ENCODE measurements at places on chromosomes 3 and 15.

DNA sequence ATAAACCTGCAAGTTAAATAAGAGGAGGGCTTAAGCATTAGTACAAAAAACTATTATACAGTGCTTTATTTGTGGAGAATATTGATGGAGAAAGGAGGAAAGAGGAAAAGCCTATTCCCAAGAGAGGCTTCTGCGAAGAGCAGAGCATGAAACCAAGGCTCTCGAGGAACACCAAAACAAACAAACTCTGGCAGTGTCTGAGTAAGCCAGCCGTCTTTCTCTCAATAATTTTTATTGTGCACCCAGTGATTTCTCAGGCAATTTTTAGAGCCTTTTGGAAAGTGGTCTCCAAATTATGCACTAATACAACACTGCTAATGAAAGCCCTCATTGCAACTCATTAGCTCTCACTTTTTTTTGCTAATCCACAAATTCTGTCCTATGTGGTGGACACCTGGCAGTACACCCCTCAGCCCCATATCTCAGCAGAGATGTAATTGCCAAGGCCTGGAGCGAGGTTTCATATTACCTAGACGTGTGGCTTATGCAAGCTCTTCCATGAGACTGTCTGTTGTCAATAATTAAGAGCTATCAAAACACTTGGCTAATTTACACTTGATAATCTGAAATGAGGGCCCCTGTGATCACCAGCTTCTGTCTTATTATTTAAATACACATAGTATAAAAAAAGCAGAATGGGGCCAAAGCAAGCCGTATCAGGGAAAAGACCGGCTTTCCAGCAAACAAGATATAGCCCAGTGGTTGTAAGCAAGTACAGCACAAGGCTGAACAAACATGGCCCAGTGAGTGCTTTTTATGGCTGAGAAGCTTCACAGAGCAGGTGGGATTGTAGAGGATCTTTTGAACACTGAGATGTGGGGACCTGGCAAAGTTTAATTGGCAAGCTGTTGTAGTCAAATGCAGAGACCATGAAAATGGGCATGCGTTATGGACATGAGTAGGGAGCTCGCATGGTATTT, 216.9 kb downstream of the ROBO2 start:
- no peak for DNase-seq

GRCh38 chr3:59873576-59874230, 823.9 kb upstream of the CFAP20DC start:
- no peak for DNase-seq

- DNase-seq, result no peak
Measured at GRCh38 chr3:193508108-193508507, 46.6 kb downstream of the ATP13A4 start.

DNA sequence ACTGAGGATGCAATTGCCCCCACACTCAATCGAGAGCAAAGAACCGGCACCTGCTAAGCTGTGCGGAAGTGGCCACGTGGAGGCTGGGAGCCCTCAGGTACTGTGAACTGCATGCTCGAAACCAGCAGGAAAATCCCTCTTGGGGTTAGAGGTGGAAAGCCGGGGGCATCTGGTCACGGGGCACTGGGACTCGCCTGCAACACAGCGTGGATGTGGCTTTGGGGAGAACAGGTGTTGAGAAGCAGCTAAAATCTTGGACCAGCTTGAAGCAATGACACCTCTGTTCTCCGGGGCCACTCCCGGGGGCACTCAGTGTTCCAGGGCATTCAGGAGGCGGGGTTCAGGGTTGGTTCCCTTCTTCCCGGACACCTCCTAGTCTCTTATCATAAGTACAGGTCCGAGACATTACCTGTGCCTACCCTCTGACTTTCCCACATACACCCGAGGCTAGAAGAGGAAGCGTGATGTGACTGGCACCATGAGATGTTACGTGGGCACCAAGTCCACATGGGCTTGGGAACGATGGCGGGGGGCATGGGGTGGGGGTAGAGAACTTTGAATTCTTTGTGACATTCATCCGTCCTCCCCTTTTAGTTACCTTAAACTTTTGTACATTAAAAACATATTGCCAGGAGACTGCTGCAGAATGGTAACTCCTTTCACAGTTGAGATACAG, 172.0 kb downstream of the ADAMTS17 start:
- DNase-seq, result no peak

GRCh38 chr3:196159952-196160804, 51.0 kb downstream of the ZDHHC19 start:
- no peak for DNase-seq

DNA sequence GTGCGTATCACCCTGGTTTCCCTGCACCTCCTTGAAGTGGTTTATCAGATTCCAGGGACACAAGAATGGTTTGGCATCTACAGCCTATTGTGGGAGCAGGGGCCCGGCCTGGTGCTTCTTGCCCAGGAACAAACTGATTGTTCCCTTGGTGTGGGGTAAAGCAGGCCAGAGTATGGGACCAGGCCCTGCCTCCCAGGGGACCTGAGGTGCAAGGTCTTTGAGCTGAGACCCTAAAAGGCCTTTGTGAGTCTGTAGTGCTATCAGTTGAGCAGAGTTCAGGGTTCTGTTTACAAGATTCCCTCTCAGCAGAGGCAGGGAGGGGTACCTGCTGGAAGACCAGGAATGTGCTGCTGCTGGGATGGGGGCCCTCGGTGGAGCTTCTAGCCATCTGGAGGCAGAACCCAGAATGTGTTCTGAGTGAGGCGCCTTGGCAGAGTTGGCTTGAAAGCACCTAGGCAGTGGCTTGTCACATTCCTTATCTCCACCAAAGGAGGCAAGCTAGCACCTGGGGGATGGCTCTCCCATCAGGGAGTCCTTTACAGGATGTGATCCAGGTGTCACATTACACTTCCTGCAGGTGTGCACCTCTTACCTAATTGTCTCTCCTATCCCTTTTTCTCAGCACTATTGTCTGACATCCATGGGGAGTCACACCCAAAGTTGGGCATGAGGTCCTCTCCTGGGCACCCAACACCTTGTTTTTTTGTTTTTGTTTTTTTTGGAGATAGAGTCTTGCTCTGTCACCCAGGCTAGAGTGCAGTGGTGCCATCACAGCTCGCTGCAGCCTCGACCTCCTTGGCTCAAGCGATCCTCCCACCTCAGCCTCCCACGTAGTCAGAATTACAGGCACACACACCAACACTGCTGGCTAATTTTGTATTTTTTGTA, 13.1 kb downstream of the FLNB start:
- DNase-seq, result no peak

DNA sequence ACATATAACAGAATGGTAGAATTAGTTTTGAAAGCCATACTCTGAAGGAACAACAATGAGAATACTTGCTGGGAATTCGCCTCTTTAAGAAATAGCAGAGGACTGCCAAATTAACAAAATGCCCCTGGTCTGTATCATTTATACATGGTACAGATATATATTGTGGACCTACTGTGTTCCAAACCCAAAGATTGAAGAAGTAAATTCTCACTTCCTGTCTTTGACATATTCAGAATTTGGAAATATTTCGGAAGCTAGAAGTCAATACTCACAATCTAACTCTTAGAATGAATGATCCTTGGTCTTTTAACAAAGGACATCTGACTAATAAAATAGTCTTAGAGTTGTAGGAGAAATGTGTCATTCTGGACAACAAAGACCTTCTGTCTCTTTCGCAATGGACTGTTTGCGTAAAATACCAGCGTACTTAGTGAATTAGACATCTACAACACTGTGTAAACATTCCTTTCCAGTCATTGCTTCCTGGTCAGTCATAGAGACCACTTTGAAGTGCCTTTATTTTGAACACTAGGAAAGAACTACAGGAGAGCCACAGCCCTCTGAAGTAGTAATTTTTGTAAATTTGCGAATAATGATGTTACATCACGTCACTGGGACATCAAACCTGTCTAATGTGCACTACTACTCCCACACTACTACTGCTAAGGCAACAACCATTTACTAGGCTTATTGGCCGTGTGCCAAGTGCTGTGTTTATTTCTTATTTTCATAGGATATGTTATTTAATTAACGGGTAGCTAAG, 68.0 kb downstream of the CHL1 start:
- no peak for DNase-seq

DNA sequence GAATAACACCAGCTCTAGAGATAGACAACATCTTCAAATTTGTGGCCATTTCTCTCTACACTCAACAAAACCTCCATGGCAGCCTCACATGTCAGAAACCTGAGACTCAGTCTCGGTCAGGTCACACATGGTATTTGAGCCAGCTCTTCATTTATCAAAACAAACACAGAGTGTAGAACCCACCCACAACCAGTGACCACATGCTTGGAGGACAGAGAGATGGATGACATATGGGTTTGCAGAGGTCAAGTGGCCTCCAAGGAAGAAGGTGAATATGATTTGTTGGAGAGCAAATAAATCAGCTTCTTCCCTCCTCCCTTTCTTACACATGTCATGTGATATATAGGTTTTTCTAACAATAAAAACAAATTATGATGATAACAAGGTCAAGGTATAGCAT, 278.1 kb upstream of the LRTM1 start:
- DNase-seq, result no peak

GRCh38 chr15:65263313-65263712, 23.4 kb downstream of the PARP16 start:
- no peak for DNase-seq

GRCh38 chr15:51735228-51736010, 2.0 kb downstream of the LYSMD2 start:
- DNase-seq, result no peak

DNA sequence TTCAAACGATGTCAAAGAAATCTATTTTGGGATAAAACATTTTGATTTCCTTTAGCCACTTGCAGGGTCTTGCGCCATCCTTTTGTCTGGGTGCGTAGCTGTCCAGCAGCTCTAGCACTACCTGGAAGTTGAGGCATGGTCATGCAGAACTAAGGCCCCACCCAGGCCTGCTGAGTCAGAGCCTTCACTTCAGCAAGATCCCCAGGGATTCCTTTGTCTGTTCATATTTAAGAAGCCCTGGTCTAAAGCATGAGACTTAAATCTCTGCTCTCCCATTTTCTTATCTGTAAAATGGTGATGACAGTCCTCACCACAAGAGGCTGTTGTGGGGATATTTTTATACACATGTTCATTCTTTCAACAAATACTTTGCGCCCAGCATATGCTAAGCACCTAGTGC, 99.0 kb upstream of the CTDSPL start:
- DNase-seq, result no peak

DNA sequence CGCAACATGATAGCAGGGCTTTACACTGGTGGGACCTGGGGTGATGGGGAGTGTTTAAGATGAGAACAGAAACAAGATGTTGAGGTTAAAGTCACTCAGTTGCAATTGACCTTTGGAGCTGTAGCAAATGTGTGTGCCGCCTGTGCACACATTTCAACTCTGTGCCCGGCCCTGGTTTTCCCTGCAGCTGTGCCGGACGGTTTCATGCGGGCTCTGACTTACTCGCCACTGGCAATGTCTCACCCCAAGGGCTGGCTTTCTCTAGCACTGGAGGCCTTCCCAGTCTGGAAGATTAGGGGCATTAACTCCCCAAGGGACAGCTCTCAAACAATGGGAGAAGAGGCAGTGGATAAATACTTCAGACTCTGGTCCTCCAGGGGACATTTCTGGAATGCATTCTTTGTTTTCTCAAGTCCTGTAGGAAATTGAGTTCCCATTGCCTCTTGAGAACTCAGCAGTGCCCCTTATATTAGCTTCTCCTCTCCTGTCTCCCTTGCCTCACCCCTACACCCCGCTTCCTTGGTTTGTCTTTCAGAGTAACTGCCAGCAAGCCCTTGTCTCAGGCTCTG, 152.5 kb downstream of the EDEM1 start:
- DNase-seq, result no peak

DNA sequence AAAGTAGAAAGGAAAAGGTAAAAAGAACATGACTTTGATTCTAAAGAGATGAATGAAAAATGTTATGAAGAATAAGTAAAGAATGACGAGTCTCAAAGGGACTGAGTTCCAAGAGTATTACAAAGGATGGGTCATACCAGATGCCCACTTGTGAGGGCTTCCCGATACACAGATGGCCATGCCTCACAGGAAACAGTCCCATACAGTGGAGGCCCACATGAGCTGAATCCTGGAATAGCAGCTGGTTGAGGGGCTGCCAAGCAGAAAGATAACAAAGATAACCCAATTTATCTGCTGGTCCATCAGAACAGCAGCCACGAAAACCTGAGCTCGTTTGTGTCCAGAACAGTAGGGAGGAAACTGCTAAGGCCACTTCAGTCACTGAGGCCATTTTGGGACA, 3.7 kb downstream of the SSR3 start:
- no peak for DNase-seq

DNA sequence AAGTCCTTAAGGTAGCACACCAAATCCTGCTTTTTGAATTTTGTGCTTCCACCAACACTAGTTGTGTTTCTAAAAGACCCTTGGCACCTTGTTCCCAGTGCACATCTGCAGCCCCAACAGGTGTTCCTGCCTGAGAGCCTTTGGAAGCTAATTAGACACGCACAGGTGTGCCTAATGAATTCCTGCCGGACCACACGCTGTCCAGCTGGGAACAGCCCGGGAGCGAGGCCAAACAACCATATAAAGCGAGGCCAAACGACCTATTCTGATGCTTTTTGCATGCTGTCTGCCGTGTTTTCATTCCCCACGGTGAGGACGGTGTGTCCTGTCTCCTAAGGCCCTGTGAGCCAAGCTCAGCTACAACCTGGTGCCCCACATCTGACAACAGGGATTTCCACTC, 99.5 kb downstream of the ATG7 start:
- DNase-seq, result no peak

- DNase-seq, result no peak
Measured at GRCh38 chr3:6994081-6994668, 133.3 kb downstream of the GRM7 start.

GRCh38 chr3:55630280-55630920, 143.3 kb upstream of the WNT5A start:
- no peak for DNase-seq

DNA sequence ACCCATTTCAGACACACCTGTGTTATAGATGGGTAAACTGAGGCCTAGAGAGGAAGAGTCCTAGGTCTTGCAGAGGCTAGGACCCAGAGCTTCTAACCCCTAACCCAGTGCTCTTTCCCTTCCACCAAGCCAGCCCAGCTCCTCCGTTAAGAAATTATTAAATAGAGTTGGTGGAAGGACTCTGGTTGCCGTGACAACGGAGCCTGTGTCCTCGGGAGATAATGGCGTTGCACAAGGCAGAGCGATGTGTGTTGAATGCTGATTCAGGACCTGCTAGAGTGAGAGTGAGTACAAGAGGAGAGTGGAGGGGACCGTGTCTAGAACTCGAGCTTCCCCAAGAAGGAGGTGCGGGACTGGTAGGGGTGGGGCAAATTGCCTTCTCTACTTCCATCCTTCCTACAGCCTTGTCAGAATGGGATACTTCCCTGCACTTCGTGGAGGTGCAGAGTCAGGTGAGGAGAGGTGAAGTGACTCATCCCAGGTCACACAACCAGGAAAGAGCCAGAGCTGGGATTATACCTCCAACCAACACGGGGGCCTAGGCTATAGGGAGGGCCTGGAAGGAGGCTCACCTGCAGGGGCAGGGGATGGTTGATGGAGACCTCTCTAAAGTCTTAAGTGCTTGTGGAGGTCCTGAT, 8.6 kb downstream of the SLC6A1 start:
- no peak for DNase-seq

GRCh38 chr15:94858449-94858848, 627.1 kb downstream of the MCTP2 start:
- DNase-seq, result no peak

DNA sequence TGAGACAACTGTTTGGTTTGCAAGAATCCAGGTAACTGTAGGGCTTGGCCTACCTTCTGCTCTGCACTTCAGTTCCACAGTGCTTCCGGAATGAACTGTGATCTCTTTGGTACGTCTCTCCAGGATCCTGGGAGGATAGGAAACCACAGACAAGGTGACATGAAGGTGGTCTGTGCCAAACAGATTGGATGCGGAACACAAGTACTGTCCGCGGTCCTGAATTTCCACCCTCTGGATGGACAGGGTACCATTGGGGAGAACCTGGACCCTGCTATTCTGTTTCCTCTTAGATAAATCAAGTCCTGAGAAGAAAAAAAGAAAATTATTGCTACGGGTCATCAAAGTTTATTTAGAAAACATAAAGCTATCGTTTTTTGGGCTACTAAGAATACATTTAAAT, 17.3 kb downstream of the IGSF10 start:
- DNase-seq, result no peak

Data from HFF-Myc (cell line).